ENCODE measurements at places on chromosomes 2 and 18.

DNA sequence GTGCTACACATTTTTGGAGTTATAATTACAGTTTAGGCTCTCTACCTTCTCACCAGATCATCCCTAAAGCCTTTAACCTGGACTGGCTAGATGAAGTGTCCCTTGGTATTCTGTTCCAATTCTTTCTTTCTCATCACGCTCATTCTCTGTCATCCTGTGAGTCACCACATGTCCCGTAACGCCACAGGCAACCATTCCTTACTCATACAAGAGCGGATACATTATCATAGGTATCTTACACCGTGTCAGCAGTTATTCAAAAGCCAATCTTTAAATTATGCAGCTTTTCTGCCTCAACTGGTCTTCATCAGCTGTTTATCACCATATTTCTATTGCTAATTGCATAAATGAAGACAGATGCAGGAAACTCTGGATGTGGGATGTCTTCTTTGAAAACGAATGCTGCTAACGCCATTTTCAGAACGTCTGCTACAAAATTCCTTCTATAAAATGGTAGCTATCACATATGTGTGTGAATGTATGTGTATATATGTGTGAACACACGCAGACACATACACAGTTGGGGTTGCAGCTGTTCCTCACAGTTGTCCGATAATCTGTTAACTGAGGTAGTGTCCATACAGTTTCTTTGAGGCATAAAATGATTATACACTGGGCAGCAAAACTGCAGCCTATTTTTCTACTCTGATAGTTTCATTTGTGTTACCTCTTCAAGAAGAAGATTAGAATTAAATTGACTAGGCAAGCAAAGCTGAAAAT, 47.9 kb downstream of the EML6 start:
- DNase-seq, result no peak
- H3K27me3 ChIP-seq, result no peaks in the 10 kb centered on the region
- no peaks in the 10 kb centered on the region for H3K4me1 ChIP-seq
- H3K36me3 ChIP-seq, result no peaks in the 10 kb centered on the region

DNA sequence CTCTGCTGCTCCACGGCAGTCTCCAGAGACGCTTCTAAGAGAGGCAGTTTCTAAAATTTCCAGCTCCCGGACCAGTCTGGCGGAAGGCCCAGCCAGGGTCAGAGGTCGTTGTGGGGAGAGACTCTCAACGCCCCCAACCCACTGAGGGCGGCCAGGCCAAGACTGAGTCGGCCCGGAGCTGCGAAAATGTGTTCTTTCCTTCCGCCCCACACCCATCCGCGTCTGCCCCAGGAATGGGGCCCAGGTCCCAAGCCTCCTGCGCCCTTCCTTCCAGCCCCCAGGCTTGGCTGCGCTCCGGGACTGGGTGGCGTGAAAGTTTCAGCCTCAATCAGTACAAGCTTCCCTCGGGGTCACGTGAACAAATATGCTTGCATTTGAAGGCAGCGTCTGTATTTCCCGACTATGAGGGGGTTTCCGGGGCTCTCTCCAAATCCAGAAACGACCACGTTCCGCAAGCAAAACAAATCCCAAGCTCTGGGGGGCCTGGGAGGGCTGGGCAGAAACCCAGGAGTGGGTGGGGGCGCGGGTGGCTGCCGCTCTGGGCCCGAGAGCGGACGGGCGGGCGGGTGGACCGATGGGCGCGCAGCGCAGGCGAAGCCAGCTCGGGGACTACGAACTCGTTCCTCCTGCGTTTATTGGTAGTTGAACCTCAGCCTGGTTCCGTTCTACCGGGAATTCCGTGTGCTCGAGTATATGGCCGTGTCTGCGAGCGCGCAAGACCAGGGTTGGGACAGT, 3.3 kb downstream of the HOXD3 start:
- H3K27me3 ChIP-seq, result peaks cover 99% of the 10 kb centered on the region
- no peak overlapping the region for H3K27ac ChIP-seq
- no peak for DNase-seq
- H3K4me3 ChIP-seq, result no peak overlapping the region

DNA sequence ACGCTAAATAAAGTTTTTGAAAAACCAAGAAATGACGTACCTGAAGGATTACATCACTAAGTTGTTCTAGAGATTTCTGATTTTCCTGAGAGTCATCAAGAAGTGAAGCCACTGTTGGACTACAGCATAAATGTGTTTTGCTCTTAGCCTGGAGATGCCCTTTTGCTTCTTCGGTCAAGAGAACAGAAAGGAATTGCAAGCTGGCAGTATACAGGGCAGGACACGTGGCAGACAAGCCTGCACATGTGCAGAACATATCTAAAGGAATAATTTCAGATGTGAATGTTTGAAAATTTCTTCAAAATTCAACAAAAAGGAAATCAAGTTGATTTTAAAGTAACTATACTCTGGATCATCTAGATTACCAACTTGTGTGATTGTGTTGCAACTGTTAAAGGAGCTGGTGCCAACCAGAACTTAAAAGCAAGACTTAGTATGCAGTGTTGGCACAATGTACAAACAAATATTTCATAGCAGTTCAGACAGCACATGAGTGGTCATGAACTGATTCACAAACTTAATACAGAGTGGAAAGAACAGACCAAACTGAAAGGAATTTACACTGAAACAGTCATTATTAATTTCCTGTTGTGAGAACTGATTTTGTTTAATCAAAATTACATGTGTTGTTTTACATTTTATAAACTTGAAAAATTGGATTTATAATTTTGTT, 100.4 kb upstream of the CD226 start:
- no peak for DNase-seq
- H3K4me3 ChIP-seq, result no peak overlapping the region
- no peaks in the 10 kb centered on the region for H3K36me3 ChIP-seq
- no peaks in the 10 kb centered on the region for H3K4me1 ChIP-seq
- no peaks in the 10 kb centered on the region for H3K27me3 ChIP-seq

- peaks cover 5% of the 10 kb centered on the region for H3K4me1 ChIP-seq
- no peaks in the 10 kb centered on the region for H3K36me3 ChIP-seq
- H3K4me3 ChIP-seq, result no peak overlapping the region
- DNase-seq, result no peak
- H3K27me3 ChIP-seq, result no peaks in the 10 kb centered on the region
- H3K27ac ChIP-seq, result no peak overlapping the region
Observed at GRCh38 chr2:9772999-9773902, 70.0 kb upstream of the TAF1B start.

GRCh38 chr2:174516501-174517378, 29.9 kb upstream of the GPR155 start:
- no peak overlapping the region for H3K4me3 ChIP-seq
- H3K27ac ChIP-seq, result no peak overlapping the region
- H3K27me3 ChIP-seq, result no peaks in the 10 kb centered on the region
- H3K36me3 ChIP-seq, result no peaks in the 10 kb centered on the region

- H3K27ac ChIP-seq, result no peak overlapping the region
- no peaks in the 10 kb centered on the region for H3K27me3 ChIP-seq
- H3K4me1 ChIP-seq, result no peaks in the 10 kb centered on the region
- DNase-seq, result no peak
Observed at GRCh38 chr2:52881606-52882005, 886.0 kb upstream of the CHAC2 start.

DNA sequence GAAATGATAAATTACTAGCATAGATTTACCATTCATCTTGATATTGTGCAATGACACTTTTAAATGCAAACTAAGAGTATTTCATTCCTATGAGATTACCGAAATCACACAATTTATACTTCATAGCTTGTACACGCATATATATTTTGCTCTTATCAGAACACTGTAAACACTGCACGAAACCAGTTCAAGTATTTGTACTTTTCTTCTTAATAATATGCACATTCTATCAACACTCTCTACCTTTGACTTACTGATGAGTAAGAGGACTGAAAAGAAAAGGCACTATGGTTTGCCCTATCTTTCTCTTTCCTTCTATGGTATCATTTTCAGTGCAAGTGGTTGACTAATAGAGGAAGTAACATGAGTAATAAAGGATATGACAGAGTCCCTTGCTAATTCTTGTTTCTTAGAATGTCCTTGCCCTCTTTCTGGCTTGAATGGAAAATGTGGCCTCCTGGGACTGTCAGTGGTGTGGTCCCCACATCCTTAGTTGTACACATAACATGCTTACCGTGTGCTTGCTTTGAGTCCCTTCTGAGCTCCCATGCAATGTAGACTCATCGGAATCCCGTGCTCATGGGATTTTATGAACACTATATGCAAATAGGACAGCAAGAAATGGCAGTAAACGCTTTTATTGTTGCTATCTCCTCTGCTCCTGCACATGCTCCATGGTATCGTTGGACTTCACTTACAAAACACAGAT, 363.5 kb upstream of the TNP1 start:
- no peaks in the 10 kb centered on the region for H3K36me3 ChIP-seq
- no peaks in the 10 kb centered on the region for H3K27me3 ChIP-seq
- H3K4me1 ChIP-seq, result no peaks in the 10 kb centered on the region

- no peaks in the 10 kb centered on the region for H3K36me3 ChIP-seq
- no peaks in the 10 kb centered on the region for H3K4me1 ChIP-seq
- H3K27me3 ChIP-seq, result no peaks in the 10 kb centered on the region
- H3K27ac ChIP-seq, result no peak overlapping the region
Observed at GRCh38 chr18:31736630-31737029, 24.1 kb downstream of the SLC25A52 start.

GRCh38 chr2:102449370-102449974, 23.6 kb upstream of the SLC9A4 start:
- H3K27me3 ChIP-seq, result no peaks in the 10 kb centered on the region
- DNase-seq, result no peak
- H3K36me3 ChIP-seq, result no peaks in the 10 kb centered on the region
- H3K4me1 ChIP-seq, result no peaks in the 10 kb centered on the region
- H3K27ac ChIP-seq, result no peak overlapping the region

All from iPS DF 6.9 (cell line).